MCF 10A (cell line): ENCODE measurements at places on chromosomes 2 and 18. TPM values are rescaled to one million over a fixed set of nuclear protein-coding genes. Genes with fewer than 3 reads are reported as not detected.

DNA sequence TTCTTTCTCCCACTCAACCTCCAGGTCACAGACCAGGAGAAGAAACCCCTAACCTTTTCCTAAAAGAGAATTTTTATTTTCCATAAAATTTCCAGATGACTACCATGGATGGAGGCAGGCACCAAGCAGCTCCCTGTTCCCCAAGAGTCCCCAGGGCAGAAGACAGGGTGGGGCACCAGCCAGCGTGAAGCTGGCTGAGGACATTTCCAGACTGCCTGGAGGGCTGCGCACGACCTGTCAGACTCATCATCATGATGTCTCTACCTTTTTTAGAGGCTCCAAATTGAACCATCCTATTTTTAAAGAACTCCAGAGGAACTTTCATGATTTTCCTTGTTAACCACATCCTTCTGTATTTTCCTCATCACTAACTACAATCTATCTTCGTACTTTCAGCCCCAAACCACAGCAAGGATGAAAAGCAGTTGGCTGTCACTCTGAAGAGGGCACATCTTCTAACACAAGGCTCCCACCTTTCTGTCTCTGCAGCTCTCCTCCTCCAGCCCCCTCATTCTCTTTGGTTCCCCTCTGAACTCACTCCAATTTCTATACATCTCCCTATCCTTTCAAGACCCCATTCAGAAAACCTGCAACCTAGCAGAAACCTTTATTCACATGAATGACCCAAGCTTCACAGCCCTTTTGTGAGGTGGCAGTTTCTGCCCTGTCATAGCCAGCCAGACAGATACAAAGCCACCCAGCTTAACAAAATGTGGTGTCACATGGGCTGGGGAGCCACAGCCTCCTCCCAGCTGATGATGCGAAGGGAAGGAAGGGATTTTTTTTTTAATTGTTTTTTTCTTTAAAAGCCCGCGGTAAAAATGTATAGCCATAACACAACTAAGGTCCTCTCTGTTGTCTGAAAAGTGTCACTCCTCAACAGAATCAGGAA lies 11.1 kb downstream of the AMMECR1L start:
- DNase-seq: no peak

FBXO15 gene
- total RNA-seq: 0.79 and 0.91 TPM in 2 replicates

GRCh38 chr2:15936277-15937104 lies 3.9 kb upstream of the MYCN start:
- no peak for DNase-seq

DNA sequence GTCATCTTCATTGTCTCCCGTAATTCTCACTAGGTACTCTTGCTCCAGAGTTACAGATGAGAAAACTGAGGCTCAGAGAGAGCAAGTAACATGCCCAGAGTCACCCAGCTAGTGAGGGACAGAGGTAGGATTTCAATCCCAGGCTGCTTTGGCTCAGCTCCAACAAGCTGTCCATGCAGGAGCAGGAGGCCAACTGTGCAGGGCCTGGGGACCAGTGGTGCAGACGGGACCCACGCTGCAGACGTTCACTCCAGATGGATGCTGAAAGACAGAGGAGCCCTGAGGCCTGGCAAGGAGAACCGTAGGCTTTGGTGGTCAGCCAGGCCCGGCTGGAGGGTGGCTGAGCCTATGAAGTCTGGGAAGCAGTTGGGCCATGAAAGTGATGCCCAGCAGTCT lies 102.6 kb downstream of the MCFD2 start:
- DNase-seq: no peak
